ENCODE measurements at places on chromosomes 3 and 15.

GRCh38 chr3:187774185-187774789, 29.0 kb upstream of the BCL6 start:
- DNase-seq, result no peak

- no peak for DNase-seq
These were observed 169.4 kb downstream of the FNDC3B start for GRCh38 chr3:172208586-172209332.

GRCh38 chr3:36864180-36865053, 80.4 kb downstream of the TRANK1 start:
- DNase-seq, result no peak

GRCh38 chr3:71227270-71227661, 356.3 kb downstream of the FOXP1 start:
- no peak for DNase-seq

GRCh38 chr3:145620486-145620885, 540.5 kb downstream of the PLOD2 start:
- DNase-seq, result no peak

- DNase-seq, result no peak
These were observed 608.8 kb downstream of the ROBO2 start for GRCh38 chr3:77648664-77649063.

GRCh38 chr3:51955175-51955892, at the start of gene GPR62:
Gene GPR62, plus strand, starts transcription at chr3:51955381. Its CDS starts 272 bp downstream, at chr3:51955653.
- no peak for DNase-seq

- no peak for DNase-seq
These were observed 20.1 kb downstream of the FAM3D start for GRCh38 chr3:58646503-58646902.

DNA sequence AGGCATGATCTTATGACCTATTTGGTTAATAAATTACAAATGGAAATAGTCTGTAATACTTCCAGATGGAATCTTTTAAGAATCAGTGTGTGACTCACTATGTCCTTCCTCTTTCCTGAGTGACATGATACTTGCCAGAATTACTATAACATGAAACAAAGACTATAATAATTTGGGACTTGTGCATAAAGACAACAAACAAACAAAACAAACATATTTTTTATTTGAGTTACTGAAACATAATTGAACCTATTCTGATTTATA, 1268.1 kb downstream of the OTOL1 start:
- no peak for DNase-seq

- no peak for DNase-seq
These were observed 97.3 kb downstream of the XXYLT1 start for GRCh38 chr3:195173657-195174056.

GRCh38 chr15:44157679-44158078, 37.4 kb downstream of the FRMD5 start:
- peak; percentile 60 for DNase-seq

DNA sequence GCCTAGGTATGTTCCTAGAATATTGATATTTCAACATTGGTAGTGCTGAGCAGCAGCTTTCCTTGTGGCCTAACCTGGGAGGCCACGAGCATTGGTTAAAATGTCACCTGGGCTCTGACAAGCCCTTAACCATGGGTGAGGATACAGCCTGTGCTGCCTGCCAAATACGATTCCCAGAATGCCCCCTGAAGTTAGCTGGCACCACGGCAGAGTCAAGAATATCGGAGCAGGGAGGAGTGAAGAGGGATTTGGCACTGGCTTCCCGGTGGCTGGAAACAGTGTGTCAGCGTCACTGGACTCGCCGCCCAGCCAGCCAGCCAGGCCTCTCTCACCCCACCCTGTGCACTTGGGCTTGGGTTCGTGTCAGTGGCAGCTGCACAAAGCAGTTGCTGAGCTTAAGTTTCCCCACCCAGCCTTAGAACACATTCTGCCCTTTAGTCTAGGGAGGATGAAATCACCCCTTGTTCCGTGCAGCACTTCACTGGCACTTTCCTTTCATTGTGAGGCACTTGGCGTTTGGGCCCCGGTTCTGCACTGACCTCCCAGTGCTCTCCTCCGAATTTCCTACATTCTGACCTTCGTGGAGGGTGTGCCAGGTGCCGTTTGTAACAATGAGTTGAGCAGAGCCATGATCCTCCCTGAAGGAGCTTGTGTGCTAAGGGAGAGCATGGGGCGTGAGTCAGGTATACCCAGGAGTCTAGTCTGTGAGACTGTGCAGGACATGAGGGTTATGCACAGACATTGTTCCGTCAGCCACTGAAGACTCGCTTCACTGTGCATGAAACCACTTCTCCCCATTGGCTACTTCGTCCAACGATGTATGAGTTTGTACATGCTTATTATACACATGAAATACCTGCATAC, 152.8 kb upstream of the BHLHE40 start:
- DNase-seq, result peak; percentile 76

DNA sequence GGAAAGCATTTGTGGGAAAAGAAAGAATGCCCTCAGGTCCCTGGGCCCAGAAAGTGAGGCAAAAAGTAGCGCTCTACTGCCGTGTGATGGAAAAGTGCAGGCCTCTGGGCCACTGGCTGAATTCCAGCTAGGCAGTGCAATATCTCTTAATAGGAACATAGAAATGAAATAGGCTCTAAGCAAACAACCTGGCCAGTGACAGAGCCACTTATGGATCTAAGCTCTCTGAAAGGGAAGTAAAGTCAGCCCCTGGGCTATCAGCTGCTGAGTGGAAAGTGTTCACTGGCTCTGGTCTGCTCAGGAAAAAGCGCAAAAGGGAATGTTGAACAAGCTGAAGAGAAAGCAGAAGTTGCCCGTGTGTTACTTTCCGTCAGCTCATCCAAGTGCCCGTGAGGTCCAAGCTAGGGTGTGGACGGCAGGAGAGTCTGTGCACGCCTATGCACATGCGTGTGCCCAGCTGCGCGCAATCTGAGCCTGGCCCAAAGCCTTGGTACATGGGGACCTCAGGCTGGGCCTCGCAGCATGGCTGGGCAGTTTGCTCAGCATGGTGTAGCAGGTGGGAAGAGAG, 74.0 kb upstream of the RAD18 start:
- no peak for DNase-seq

DNA sequence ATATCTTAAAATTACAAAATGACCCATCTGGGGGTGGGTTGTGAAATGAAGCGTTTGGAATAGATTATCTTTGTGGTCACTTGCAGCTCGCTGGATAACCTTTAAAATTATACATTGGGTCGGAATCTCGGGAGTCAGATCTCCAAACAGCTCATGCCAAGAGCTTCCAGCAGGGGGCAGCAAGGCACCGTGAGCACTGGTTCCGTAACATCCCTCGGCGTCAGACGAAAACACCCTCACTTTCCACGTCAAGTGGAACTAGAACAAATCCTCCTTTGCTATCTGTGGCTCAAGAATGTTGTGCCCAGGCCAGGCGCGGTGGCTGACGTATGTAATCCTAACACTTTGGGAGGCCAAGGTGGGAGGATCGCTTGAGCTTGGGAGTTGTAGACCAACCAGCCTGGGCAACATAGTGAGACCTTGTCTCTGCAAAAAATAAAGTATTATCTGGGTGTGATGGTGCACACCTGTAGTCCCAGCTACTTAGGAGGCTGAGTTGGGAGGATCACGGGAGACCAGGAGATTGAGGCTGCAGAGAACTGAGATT, 31.1 kb downstream of the UMPS start:
- peak; percentile 86 for DNase-seq

- no peak for DNase-seq
These were observed 258.7 kb upstream of the CTNNB1 start for GRCh38 chr3:40940651-40941050.

- DNase-seq, result peak; percentile 35
These were observed 19.6 kb upstream of the SRP14 start for GRCh38 chr15:40058476-40059140.

GRCh38 chr3:150414959-150415358, 6.9 kb downstream of the TSC22D2 start:
- no peak for DNase-seq

DNA sequence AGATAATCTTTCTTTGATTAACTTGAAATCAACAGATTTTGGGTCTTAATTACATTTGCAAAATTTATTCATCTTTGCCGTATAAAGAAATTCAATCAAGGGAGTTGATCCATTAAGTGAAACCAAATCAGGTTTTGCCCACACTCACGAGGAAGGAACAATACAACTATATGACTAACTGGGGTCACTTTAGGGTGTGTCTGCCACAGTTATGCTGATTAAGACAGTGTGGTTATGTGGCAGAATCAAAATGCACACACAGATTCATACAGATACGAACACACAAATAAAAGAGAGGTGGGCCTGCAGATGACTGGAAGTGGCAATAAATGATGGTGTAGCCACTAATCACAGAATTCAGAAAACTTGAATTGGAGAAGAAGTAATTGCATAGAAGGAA, 543.5 kb downstream of the GABRG3 start:
- no peak for DNase-seq

DNA sequence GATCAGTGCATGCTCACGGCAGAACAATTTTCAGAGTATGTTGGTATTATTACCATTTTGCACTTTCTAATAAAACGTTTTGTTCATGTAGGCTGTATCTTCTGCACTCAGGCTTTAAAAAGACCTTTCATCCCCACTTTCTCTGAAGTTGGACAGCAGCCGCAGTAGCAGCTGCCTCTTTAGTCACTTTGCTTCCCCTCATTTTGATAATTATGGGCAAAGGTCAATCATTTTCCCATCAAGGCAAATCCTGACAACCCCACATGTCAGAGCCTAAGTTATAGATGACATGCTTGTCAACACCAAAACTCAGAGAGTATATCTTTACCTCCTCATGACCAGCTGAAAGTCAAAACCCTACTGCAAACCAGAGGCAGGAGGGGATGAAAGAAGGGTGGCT, 99.7 kb downstream of the ROBO2 start:
- DNase-seq, result no peak

- DNase-seq, result peak; percentile 72
These were observed 63.8 kb downstream of the CHSY1 start for GRCh38 chr15:101187820-101188636.

DNA sequence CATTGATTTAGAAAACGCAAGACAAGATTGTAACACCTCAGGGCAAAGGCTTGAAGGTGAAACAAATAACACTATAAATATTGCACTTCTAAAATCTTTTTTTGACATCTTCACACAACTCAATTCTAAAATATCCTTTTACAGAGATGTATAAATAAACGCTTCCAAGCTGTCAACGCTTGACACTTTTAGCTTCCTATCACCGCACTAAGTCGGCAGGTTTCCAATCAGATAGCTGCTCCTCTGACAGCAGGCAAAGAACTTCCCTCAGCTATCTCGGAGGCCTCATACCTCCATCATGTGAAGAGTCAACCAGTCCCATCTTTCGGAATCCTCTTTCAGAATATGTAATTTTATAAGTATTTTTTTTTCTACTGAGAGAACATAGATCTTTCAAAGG, 71.0 kb downstream of the PCOLCE2 start:
- no peak for DNase-seq

GRCh38 chr3:132443421-132443820, 26.1 kb downstream of the DNAJC13 start:
- DNase-seq, result no peak
